Calu3 (cell line): ENCODE measurements at places on chromosomes 5 and 9. TPM values are rescaled to one million over a fixed set of nuclear protein-coding genes. Genes with fewer than 3 reads are reported as not detected.

DNA sequence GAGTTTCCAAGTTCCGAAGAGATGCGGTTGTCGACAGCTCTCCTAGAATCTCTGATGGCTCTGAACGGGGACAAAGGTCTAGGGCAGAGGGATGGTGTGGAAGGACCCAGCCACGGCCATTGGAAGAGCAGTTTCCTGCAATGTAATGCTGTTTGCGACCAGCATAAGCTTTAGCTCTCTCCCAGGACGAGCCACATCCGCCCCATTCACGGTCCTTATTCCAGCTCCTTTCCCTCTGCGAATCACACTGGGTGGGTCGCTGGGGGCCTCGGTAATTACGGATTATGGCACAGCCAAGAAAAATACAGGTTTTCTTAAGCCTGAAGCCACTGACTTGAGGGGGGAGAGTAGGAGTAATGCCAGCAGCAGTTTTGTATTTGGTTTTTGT is 22.7 kb downstream of the ANXA2R start:
- no peak for DNase-seq

GRCh38 chr5:77663090-77663863 is 24.8 kb upstream of the OTP start:
- DNase-seq: no peak

- peak; percentile 1 for DNase-seq
Measured at GRCh38 chr5:80406980-80407734, 707 bp upstream of the ZFYVE16 start.

- DNase-seq: no peak
Measured at GRCh38 chr9:80040457-80040856, 468.7 kb downstream of the TLE4 start.

DNA sequence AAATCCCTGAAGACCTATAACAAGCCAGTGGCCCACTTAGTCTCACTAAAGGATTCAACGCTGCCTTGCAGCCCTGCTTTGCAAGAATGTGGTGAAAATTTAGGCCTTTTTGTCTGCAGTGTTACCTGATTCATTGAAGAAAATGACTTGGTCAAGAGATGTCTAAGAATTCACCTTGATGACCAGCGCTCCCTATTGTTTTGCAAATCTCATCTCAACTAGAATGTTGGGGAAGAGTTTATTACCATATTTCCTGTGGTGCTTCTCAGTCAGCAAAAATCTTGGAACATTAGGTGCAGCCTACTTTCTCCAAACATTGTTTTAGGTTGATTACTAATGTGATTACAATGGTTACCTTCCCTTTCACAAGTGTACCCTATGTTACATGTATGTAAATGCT is 53.5 kb downstream of the PLK2 start:
- no peak for DNase-seq

- DNase-seq: no peak
Measured at GRCh38 chr5:6736106-6736505, 22.9 kb downstream of the TENT4A start.

DNA sequence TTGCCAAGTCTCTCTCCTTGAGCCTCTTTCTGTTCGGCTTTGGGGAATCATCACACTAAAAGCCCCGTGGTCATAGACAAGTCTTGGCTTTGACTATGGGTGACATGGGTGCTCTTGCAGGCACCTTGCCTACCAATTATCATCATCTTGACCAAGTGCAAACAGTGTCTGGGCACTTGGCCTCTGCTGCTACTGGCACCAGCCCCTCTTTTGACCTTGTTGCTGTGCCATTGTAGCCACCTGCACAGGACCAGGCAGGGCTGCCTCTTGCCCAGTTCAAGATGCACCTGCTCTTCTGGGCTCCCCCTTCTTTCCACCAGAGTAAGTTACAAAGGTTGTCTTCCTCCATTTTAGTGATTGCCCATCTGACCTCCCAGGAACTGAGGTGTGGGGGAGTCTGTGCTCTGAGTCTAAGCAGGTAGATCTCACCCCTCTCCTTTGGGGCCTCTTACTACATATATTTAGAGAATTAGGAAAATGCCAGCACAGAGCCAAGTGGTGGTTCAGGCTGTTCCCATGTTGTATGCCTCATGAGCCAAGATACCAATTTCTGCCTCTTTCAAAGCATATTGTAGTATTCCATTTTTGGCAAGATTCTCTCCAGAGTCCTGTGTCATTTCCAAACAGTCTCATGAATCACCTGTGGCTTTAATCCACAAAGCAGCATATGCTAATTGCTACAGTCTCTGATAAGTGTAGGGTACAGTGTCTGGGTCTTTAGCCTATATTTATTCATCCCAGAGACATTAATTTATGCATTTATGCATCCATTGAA is 142.9 kb upstream of the DAP start:
- no peak for DNase-seq

DNA sequence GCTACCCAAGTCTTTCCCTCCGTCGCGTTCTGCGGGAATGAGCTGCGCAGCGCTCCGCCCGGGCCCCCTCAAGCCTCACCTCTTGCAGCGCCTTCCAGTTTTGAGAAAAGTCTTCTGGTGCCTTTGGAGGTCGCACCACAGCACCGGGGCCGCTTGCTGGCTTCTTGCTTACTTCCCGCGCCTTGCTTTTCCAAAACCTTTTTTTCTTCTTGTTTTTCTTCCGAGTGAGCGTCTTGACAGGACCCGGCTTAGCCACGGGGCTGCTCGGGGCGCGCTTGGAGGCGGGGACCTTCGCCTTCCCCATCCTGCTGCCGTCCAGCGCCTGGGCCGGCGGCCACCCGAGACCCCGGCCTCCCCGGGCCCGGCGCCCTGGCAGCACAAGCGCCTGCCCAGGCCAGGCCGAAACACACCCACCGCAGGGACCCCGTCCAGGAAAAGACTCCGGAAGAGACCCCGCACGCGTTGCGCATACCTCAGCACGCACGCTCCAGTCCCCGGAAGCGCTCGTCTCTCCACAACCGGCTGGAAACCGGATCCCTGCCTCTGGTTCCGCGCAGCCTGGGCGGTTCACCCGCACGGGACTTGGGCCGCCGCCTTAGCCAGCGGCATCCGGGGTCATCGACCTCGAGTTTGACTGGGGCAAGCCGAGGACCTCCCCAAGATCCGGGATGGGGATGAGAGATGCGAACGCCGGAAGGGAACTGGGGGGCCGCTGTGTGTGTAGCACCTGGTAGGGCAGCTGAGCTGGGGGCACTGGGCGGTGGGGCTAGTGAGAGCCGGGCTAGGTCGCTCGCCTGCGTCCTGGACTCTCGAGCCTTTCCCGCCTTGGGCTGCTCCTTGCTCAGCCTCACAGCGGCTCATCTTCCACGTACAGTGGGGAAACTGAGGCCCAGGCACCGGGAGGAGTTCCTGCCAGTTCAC is at the start of gene REXO4:
REXO4 (minus strand) TSS at position 470 of the 921 bp plus-strand sequence; CDS start at position 304, 166 bp downstream.
- DNase-seq: peak; percentile 81

DNA sequence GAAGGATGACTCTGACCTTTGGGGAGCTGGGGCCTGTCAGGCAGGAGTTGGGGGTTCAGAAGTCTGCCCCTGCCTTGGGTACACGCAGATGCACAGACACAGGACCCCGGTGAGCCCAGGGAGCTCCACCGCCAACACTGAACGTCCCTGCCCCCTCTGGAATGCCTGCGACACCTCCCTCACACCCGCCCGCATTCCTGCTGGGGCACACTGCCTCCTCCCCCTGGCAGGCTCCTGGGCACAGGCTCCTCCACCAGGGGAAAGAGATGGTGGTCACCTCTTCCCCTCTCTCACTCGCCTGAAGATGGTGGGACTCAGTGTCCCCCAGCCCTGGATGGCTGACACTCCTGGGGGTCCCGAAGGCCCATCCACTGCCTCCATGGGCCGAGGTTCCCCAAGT is 12.0 kb downstream of the CRB2 start:
- DNase-seq: no peak

GRCh38 chr5:78765116-78765515 is 116.5 kb upstream of the LHFPL2 start:
- DNase-seq: no peak

- DNase-seq: no peak
Measured at GRCh38 chr5:170361616-170362015, 27.6 kb downstream of the KCNMB1 start.

DNA sequence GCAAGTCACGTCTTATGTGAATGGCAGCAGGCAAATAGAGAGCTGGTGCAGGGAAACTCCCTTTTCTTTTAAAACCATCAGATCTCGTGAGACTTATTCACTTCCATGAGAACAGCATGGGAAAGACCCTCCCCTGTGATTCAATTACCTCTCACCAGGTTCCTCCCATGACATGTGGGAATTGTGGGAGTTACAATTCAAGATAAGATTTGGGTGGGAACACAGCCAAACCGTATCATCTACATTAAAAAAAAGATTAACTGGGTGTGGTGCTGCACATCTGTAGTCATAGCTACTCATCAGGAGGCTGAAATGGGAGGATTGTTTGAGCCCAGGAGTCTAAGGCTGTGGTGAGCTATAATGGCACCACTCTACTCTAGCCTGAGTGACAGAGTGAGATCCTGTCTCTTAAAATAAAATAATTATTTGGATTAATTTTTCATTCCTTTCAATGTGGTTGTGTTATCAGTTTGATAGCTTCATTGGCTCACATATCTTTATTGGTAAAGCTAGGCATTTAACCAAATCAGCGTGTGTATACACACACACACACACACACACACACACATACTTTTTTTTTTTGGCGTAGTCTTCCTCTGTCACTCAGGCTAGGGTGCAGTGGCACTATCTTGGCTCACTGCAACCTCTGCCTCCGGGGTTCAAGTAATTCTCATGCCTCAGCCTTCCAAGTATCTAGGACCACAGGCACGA is 21.8 kb downstream of the DENND4C start:
- DNase-seq: no peak

DNA sequence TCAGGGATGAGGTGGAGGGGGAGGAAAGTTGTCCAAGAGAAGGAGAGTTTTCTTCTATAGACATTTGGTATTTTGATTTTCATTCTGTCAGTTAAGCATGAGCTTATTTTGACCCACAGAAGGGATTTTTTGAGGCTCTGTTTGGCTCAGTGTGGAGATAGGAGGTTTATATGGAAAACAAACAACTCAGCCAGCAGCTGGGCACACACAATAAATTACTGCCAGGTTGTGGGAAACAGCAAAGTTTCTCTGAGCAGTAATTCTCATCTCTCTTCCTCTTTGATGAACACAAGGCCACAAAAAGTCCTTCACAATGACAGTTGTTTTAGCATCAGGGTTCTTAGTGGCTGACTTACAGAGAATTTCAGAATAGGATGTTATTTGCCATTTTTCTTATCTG is 486.1 kb downstream of the KDM4C start:
- DNase-seq: no peak

DNA sequence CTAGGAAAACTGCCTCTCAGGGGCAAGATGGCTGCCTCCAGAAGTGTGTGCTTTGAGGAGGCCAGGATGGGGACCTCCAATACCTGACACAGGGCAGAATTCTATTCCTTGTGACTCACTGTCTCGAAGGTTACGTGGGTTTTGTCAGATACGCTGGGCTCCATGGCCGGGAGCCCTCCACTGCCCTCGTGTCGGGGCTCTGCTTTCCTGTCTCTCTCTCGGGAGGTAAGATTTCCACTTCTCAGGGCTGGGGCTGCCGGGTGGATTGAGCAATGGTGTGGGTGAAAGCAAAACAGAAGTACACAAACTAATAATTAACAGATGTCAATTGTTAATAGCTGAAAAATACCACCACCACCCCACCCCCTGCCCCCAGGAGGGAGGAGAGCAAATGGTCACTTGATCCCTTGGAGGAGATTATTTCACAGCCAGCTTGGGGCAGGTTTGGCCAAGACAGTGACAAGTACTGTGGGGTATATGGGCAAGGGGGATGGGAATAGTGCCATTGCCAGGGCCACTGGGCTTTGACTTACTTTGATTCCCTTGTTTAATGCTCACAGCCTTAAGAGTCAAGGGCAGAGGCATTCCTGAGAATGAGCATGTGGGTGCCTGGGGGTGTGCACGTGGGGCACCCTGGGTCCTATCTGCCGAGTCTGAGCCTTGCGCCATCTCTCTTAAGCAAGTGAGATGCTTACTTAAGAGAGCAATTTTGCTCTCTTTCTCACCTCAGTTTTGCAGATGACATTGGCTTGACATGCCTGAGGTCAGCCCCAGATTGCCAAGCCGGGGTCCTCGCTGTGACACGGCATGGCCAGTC is 28.8 kb upstream of the DAB2IP start:
- DNase-seq: peak; percentile 39

GRCh38 chr5:68251386-68251785 is 35.8 kb downstream of the PIK3R1 start:
- DNase-seq: no peak

DNA sequence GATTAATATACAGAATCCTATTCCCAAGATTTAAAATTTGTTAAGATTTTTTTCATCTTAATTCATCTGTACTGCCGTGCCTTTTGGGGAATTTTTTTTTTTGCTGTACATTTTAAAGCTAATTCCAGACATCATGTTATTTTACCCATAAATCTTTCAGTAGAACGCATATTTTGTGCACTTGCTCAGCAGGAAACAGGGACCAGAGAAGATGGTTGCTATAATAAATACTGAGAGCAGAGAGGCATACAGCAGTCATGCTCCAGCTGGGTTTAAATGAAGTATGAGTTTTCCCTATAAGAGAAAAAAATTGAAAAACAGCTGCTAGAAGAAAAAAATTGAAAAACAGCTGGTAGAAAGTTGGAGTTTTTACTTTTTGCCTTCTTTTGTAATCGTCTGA is 196.9 kb upstream of the PUM3 start:
- no peak for DNase-seq

GRCh38 chr5:38926121-38926520 is 80.3 kb downstream of the OSMR start:
- DNase-seq: no peak

GRCh38 chr5:151271336-151271735 is 18.4 kb downstream of the GM2A start:
- no peak for DNase-seq

DNA sequence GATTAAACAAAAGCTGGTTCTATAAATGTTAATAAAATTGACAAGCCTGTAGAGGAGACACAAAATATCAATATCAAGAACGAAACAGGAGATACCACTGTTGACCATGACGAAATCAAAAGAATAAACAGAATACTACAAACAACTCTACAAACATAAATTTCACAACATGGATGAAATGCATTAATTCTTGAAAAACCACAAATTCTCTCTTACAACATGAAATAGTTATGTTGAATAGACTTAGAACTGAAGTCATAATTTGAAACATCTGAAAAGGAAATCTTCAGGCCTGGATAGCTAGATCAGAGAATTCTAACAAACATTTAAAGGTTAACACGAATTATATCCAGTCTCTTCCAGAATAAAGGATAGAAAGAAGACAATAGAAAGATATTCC is 6.9 kb upstream of the SPATA31C1 start:
- DNase-seq: no peak

DNA sequence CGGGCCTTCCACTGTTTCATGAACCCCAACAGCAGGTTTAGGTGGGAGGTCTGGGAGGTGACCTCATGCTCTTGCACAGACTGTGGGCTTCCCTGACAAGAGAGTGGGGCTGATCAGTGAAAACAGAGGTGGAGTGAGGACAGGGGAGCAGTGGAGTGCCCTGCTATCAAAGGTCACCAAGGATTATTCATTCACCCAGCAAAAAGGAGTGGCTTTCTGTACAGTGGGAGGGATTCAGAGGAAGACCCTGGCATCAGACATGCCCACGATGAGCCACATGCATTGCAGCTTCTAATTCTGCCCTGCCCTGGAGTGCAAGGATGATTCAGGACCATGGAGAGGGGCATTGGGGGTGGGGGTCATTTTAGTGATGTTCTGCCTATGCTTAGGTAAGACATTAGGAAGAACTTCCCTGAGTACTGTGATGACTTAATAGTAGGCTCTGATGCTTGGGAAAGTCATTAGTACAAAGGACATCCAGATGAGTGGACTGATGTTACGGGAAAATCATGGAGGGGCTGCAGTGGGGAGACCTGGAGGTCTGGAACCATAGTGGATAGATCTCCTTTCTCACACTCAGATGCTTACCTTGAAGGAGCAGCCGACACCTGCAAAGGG is 12.8 kb downstream of the TRAF1 start:
- no peak for DNase-seq

RNF224 gene
- total RNA-seq: 1.6 and 1.7 TPM in 2 replicates

PRSS3 gene
- total RNA-seq: 19.0 and 29.5 TPM in 2 replicates

KLF9 gene
- total RNA-seq: 0.81 and 0.87 TPM in 2 replicates

HTR1A gene
- total RNA-seq: not detected in 2 replicates
